Globus pallidus (tissue), 1 donor: ENCODE measurements at places on chromosomes 2 and 18.

DNA sequence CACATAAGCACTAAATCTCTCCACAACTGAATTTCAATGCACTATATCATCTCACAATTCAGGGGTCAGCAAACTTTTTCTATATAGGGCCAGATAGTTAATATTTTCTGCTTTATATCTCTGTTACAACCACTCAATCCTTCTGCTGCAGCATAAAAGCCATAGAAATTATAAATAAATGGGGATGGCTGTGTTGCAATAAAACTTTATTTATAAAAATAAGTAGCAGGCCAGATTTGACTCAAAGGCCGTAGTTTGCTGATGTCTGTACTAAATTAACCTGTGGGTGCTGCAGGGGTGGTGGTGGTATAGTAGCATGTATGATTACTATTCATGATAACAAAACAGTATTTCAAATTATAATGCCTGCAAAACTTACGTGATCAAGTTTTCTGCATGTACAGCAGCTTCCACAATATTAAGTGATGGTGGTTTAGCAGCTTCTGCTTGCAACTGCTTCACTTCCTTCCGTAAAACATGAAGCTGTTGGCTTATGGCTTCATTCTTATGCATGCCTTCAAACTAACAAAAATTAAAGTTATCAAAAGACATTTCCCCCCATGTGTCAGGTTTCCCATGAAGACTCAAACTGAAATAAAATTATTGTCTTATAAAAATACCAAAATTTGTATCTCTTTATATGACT is 64.1 kb downstream of the SIGLEC15 start:
- no peak for DNase-seq

DNA sequence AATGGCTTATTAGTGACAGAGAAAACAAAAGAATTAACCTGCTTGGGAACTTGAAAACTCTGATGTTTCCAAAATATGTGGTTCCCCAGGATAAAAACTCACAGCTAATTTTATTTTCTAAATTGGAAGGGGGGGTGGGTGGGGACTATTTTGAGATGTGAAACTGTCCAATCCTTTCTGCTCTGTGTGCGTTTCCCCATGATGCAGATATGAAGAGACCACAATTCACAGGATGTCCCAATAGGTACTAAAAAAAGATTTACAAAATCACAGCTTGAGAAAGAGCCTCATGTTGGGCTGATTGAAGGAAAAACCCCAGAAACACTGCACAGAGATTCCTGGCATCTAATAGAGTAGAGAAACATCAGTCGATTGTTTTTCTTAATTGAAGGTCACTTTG is 273.2 kb downstream of the ARHGAP15 start:
- DNase-seq = no peak

DNA sequence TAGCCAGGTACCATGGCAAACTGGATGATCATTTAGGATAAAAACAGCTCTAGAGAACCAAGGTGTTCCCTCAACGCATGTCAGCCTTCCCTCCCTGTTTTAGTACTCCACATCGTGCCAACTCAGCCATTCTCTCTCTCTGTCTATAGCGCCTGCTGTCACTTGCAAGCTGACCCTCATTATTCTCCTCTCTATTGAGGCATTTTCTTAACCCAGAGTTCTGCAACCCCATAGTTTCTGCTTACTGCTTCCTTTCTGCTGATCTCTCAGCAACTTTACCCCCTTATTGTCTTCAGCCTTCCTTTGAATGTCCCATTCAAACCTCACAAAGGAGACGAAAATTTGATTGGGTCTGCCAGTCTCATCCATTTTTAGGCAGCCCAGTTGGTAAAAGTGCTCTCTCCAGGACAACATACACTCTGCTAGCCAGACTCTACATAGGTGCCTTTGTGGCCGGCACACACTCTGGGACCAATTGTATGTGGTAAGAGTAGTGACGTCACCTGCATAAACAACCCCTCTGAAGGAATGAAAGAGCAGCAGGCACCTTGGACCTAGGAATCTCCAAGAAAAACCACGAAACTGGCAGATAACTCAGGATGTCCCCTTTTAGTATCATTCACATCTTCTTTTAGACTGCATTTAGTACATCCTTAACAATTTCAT is 367.2 kb upstream of the KCNH7 start:
- DNase-seq = no peak

- no peak for DNase-seq
These were observed 98.7 kb upstream of the ALKAL2 start for GRCh38 chr2:386406-387103.
